ENCODE measurements at places on chromosomes 13 and 19. TPM values are rescaled to one million over a fixed set of nuclear protein-coding genes. Genes with fewer than 3 reads are reported as not detected.

The KCNRG gene
- 5.9 TPM for total RNA-seq

The PALM gene
- 5.8 TPM for total RNA-seq

The ZNF567 gene
- 4.0 TPM for total RNA-seq

The PTGER1 gene
- total RNA-seq, result 15.5 TPM

The GIPC3 gene
- total RNA-seq, result under 0.01 TPM

The CIC gene
- 17.2 TPM for total RNA-seq

The ARL11 gene
- not detected for total RNA-seq

The ELL gene
- total RNA-seq, result 18.0 TPM

The ZNF625 gene
- total RNA-seq, result 14.0 TPM

The FAM216B gene
- not detected for total RNA-seq

The BRME1 gene
- total RNA-seq, result 0.87 TPM
